ENCODE measurements at places on chromosomes 3 and 15.
A peak's percentile ranks its signal among the peaks of the same experiment; 100 is the strongest.

DNA sequence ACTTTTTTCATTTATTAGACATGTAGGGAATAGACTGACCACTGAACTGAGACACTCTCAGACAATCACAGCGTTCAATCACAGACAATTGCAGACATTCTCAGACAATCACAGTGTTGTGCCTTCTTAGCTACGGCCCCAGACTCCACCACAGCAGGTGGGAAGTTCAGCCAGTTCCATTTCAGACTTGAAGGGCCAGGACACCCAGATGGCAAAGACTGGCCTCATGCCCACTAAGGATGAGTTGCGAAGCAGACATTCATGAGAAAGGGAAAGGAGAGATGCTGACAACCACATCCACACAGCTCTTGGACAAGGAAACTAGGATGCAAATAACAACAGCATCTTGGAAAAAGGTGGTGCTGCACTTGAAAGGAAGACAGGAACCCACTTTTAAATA lies 21.9 kb upstream of the ALDH1L1 start:
- no peak for DNase-seq

- no peak for DNase-seq
Observed at GRCh38 chr3:96970211-96970610, 155.8 kb downstream of the EPHA6 start.

DNA sequence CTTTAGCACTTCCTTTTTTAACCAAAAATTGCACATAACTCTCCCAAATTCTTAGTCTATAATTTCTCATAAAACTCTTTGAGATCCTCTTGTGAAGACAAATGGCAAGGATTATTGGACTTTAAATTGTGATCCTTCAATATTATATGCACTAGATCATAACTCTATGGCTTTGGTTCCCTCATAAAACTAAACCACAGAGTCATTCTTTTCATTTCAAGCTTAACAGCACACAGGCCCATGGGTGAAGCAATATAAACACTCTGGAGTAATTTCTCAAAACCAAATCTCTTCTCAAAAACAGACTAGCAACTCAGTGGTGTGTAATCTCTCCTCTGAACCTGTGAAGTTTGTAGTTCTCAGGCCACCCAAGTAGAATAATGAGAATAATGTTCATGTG lies 171.0 kb upstream of the NECTIN3 start:
- no peak for DNase-seq

DNA sequence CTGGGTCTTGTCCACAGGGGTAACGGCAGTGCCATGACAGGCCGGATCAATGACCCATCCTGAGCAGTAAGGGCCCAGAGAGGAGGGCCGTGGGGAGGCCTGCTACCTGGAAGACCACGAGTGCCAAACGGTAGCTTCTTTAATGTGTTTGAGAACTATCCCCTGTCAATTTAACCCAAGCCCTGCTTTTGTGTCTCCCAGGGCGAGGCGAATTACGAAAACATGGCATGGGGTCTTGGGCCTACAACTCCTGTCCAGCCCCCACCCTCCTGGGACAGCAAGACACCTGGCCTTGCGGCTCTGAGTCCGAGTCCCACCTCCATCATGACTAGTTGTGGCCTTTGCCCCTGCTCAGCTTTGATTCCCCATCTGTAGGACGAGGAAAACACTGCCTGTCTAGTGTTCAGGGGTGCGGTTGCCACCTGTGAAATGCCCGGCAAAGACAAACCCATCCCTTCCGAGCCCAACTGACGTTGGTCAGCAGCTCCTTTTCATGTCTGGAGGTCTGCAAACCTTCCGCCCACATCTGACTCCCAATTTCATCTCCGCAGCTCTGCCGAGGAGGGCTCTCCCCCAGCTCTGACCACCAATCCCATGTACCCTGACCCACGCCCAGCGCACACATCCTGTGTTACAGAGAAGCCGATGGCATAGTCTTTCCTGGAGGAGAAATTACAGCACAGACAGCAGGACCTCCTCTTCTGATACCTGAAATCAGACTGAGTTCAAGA lies 28.9 kb upstream of the SNRPA1 start:
- DNase-seq = no peak

DNA sequence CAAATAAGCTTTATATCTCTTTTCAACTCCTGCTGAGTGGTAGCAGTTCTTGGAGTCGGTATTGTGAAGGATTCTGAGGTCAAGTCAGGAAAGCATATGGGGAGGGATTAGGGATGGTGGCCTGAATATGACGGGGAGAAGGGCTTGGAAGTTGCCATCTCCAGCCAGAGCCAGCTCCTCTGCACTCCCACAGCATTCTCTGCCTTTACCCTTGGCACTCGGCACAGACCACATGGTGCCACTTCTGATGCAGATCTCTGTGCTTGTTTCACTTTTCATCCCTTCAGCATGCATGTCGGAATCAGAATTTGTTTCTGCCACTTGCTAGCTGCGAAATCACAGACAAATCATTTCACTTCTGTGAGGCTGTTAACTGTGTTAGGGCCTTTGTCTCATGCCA lies 52.5 kb downstream of the RAB11A start:
- DNase-seq = peak; percentile 34

- DNase-seq = no peak
Observed at GRCh38 chr3:108595321-108595720, 5.8 kb downstream of the DZIP3 start.

GRCh38 chr3:54633444-54634121 lies 294.3 kb downstream of the LRTM1 start:
- DNase-seq = no peak

GRCh38 chr3:115340586-115340985 lies 193.5 kb upstream of the ZBTB20 start:
- no peak for DNase-seq

DNA sequence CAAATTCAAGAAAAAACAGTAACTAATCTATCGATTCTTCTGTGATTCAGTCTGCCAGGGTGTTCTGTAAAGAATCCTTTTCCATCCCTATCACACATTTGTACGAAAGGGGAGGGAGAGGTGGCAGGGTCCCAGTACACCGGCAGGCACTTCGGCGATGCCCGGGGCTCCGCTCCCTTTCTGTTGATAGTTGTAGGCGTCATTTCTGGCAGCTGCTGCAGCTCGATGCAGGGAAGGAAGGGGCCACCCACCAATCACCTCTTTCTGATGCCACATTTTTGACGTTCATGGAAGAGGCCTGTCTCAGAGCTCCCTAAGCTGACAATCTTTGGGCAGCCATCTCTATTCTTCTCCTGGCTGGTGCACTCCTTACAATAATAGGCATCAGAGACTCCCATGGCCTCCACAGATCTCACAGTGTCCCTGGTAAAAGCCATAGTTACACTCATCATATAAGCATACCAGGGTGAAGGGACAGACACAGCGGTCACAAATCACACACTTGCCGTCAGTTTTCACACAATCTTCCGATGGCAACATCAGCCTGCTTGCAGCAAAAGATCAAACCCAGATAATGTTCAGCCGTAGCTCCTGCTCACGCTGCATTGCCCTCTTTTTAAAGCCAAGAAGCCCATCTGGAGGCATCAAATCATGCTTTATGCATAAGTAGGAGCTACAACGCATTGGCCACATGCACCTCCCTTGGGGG lies 60.8 kb upstream of the ZBTB38 start:
- DNase-seq = no peak

DNA sequence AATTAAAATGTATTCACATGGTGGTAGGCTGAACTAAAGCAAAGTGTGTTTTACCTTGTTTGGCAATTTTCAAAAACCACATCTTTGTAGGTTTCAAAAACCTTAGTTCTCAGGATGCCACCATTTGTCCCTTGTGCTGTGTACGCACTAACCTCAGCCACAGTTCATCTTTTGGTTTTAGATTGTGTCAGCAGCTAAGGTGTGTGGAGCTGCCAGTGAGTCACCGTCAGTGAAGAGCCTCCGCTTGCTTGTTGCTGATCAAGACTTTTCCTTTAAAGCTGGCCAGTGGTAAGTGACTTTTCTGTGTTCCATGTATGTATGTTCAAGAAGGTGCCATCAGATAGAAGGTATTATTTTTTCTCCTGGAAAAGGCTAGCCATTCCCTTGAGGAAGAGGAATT lies 21.1 kb downstream of the OXNAD1 start:
- DNase-seq = no peak

GRCh38 chr15:48411971-48412591 lies 80.9 kb downstream of the DUT start:
- no peak for DNase-seq
